SJCRH30 (cell line): ENCODE measurements at places on chromosomes 2 and 18. TPM values are rescaled to one million over a fixed set of nuclear protein-coding genes. Genes with fewer than 3 reads are reported as not detected.
A peak's percentile ranks its signal among the peaks of the same experiment; 100 is the strongest.

The KIAA2012 gene
- total RNA-seq, result 0.08 TPM in 1 of 2 replicates, not detected in the other

The ZNF804A gene
- 16.8 and 19.2 TPM in 2 replicates for total RNA-seq

The KCNJ3 gene
- not detected in 2 replicates for total RNA-seq

DNA sequence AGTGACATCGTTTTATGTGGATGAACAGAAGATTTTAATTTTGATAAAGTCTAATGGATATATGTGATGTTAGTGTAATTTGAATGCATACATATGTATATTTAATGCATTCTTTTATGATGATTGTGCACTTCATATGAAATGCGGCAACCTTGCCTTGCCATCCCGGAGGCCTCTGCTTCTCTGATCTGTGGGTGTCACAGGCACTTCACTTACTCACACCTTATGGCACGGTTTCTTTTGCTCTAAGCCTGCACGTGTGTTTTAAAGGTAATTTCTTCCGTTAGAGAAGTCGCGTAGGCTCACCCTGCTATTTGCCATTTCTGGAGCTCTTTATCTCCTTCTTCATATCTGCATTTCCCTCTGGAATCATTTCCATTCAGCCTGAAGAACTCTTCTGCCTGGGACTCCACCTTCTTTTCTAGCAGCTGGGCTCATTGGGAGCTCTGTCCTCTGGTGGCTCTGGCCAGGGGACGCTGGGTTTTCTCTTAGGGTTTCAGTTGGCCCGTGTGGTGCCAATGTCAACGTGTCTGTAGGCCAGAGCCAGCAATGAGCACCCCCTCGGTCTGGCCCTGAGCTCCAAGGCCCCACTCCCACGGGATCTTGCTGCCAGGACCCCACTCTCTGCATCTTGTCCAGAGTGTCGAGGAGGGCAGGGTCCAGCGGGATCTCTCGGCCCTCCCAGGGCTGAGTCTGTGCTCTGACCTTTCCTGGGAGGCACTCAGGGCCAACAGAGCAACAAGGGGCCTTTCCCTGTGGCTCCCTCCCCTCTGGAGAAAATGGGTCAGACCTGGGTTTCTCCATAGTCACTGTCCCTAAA lies 97.3 kb downstream of the RTP5 start:
- no peaks in the 10 kb centered on the region for H3K36me3 ChIP-seq
- H3K27ac ChIP-seq, result peak overlapping the region; percentile 79
- H3K4me3 ChIP-seq, result no peak overlapping the region
- no peaks in the 10 kb centered on the region for H3K27me3 ChIP-seq

DNA sequence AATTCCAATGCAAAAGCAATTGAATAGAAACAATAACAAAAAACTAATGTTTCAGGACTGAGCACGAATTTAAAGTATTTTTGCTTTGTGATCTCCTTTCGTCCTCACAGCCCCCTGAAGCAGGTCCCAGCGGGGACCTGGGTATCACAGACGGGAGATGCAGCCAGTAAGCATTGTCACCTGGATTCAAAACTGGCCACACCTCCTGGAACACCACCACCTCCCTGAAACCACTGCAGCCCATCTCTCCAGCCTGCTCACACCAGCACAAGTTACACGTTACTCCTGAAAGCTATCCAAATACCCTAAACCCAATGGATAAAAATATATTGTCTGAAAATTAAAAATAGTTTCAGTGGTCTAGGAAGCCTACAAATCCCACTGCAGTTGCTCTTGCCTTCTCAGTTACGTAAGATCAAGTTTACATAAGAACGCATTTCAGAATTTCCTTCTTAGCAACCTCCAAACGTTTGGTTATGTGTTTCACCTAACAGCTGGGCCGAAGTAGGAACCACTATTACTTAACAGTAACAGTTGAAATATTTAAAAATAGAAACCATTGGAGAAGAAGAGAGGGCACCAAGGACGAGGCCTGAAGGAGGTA lies 178.0 kb downstream of the HDAC4 start:
- H3K27me3 ChIP-seq, result no peaks in the 10 kb centered on the region
- peak; percentile 29 for DNase-seq
- no peaks in the 10 kb centered on the region for H3K36me3 ChIP-seq
- peak overlapping the region; percentile 88 for H3K27ac ChIP-seq
- H3K4me1 ChIP-seq, result peaks cover 46% of the 10 kb centered on the region

- H3K36me3 ChIP-seq, result no peaks in the 10 kb centered on the region
- no peak overlapping the region for H3K4me3 ChIP-seq
- no peak for DNase-seq
- H3K27ac ChIP-seq, result no peak overlapping the region
- H3K27me3 ChIP-seq, result no peaks in the 10 kb centered on the region
These were observed 380.6 kb downstream of the FBXO15 start for GRCh38 chr18:73766910-73767515.

DNA sequence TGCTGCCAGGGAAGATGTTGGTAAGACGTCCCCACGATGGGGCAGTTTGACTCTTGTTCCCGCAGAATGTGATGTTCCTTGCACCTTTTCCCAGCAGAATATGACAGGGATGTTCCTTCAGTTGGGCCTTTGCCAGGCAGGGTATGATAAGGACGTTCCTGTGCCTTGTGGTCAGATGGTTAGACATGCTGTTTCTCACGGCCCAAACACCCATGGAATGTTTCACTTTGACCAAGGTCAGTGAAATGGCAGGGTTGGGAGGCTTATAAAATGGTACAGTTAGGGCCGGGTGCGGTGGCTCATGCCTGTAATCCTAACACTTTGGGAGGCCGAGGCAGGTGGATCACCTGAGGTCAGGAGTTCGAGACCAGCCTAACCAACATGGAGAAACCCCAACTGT lies 40.3 kb upstream of the YPEL5 start:
- DNase-seq, result no peak
- no peak overlapping the region for H3K4me3 ChIP-seq
- H3K27ac ChIP-seq, result no peak overlapping the region
- H3K27me3 ChIP-seq, result 0 out of 2 replicates have a peak, but pooled peaks cover 4% of the 10 kb centered on the region
- no peaks in the 10 kb centered on the region for H3K4me1 ChIP-seq
- H3K36me3 ChIP-seq, result no peaks in the 10 kb centered on the region

DNA sequence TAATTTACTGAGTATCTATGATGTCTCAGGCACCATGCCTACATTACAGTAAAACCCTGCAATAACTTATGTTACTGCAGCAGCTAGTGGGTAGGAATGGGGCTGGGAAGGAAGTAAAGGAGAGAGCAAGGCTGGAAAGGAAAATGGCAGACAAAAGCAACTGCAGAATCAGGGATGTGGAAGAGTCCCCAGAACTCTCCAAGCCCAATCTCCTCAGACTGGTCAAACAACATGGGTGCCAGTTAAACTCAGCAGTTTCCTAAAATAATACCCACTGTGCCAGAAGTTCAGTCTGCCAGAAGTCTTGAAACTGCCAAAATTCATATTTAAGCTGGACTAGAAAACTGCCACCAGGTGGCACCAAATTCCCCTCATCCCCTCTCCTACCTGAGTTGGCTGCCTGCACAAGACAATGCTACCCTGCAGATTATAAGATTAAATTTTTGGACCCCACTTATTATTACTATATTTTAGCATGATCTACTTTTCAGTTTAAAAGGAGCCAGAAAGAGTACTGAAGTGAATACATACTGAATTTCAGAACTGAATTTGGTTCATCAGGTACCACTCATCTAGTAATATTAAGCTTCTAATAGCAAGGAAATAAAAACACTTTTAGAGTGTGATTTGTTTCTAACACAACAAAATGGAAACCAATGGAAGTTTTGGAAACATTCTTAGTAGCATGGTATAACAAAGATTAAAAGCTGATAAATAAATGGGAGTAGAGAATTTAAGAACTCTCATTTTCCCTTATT lies 86.8 kb upstream of the DNER start:
- 0 out of 2 replicates have a peak, but pooled peaks cover 6% of the 10 kb centered on the region for H3K4me1 ChIP-seq
- no peak overlapping the region for H3K27ac ChIP-seq
- no peaks in the 10 kb centered on the region for H3K27me3 ChIP-seq

DNA sequence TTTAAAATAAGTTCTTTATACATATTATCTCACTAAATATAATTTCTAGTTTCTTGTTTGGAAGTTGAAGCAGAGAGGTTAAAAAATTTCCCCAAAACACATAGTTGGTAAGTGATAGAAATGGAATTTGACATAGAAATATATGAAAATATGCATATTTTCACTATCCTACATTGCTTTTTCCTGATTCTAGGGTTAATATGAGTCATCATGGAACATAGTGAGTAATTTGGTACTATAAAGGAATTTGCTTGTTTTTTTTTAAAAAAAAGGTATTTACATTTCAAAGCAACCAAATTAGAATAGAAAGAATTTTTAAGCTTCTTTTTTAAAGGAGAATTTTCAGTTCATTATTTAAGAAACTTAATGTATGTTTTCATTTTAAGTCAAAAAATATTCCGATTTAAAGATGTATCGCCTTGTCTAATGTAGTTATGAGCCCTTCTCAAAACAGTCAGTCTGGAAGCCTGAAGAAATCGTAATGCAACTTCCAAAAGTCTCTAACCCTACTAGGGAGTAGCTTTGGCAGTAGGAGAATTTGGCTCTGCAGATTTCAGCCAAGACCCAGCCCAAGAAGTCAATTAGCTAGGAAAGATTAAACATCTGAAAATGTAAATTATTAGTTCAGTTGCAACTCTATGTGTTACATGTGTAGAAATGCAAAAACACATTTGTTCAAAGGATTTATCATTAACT lies 147.3 kb downstream of the RDH14 start:
- H3K27ac ChIP-seq, result no peak overlapping the region
- peaks cover 16% of the 10 kb centered on the region for H3K4me1 ChIP-seq
- H3K36me3 ChIP-seq, result no peaks in the 10 kb centered on the region; the same call in 1 of the 2 replicates

DNA sequence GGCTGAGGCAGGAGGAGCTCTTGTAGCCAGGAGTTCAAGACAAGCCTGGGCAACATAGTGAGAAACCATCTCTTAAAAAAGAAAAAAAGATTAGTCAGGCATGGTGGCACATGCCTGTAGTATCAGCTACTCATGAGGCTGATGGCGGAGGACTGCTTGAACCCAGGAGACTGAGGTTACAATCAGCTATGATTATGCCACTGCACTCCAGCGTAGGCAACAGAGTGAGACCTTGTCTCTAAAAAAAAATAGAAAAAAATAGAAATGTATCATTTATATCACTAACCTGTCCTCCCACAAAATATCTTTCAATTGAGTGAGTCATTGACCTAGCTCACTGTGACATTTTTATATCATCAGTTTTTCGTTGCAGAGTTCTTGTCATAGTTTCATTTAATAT lies 152.5 kb downstream of the DTNA start:
- H3K4me3 ChIP-seq, result no peak overlapping the region
- H3K27ac ChIP-seq, result no peak overlapping the region
- no peaks in the 10 kb centered on the region for H3K36me3 ChIP-seq
- no peaks in the 10 kb centered on the region; the same call in 1 of the 2 replicates for H3K4me1 ChIP-seq
- no peak for DNase-seq

DNA sequence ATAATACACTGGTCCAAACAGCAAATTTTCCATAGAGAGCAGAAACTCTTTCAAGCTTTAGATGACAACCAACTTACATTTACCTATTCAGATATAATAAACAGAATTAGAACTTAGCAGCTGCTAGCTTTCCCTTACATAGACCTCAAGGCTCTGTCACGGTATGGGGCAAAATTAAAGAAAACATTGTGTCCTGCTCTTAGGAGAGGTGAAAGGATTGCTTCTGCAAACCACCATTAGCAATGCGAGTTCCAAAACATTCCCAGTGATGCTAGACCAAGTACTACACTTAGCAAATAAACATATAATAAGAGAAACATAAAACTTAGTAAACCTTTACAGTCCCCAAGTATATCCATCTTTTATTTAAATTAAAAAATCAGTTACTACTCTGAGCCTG lies 183.3 kb downstream of the CAMKMT start:
- H3K27me3 ChIP-seq, result no peaks in the 10 kb centered on the region
- H3K27ac ChIP-seq, result peak overlapping the region; percentile 93
- no peaks in the 10 kb centered on the region for H3K36me3 ChIP-seq
- peak; percentile 95 for DNase-seq
- H3K4me3 ChIP-seq, result peak overlapping the region; percentile 20
- peaks cover 76% of the 10 kb centered on the region for H3K4me1 ChIP-seq

GRCh38 chr2:7375901-7376300 lies 458.7 kb downstream of the RNF144A start:
- no peak for DNase-seq
- H3K27ac ChIP-seq, result no peak overlapping the region
- H3K4me3 ChIP-seq, result no peak overlapping the region
- no peaks in the 10 kb centered on the region; the same call in 1 of the 2 replicates for H3K27me3 ChIP-seq
- H3K36me3 ChIP-seq, result no peaks in the 10 kb centered on the region
- peaks cover 7% of the 10 kb centered on the region for H3K4me1 ChIP-seq

DNA sequence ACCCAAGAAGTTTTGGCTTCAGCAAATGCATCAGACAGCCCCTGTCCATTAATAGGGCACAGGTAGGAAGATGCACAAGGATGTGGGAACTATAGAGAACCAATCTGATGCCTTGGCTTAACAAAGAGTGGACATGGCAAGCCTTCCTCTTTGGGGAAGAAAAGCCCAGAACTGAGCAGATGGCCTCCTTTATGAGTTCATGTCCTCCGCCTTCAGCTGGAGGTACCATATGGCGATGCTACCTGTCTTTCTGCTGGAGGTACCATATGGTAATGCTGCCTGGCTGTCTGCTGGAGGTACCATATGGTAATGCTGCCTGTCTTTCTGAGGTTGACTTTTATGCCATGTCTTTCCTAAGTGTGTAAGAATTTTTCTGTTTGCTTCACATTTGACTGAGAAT lies 6.0 kb downstream of the RETREG2 start:
- no peak for DNase-seq
- no peak overlapping the region for H3K27ac ChIP-seq
- no peak overlapping the region for H3K4me3 ChIP-seq
- peaks cover 15% of the 10 kb centered on the region; the same call in 1 of the 2 replicates for H3K36me3 ChIP-seq
- 0 out of 2 replicates have a peak, but pooled peaks cover 2% of the 10 kb centered on the region for H3K4me1 ChIP-seq

- no peaks in the 10 kb centered on the region for H3K27me3 ChIP-seq
- DNase-seq, result peak; percentile 20
- no peak overlapping the region for H3K4me3 ChIP-seq
- no peak overlapping the region for H3K27ac ChIP-seq
These were observed 99.4 kb upstream of the NCK2 start for GRCh38 chr2:105645031-105645937.
